HCT116 (cell line): ENCODE measurements at places on chromosomes 5 and 9.

DNA sequence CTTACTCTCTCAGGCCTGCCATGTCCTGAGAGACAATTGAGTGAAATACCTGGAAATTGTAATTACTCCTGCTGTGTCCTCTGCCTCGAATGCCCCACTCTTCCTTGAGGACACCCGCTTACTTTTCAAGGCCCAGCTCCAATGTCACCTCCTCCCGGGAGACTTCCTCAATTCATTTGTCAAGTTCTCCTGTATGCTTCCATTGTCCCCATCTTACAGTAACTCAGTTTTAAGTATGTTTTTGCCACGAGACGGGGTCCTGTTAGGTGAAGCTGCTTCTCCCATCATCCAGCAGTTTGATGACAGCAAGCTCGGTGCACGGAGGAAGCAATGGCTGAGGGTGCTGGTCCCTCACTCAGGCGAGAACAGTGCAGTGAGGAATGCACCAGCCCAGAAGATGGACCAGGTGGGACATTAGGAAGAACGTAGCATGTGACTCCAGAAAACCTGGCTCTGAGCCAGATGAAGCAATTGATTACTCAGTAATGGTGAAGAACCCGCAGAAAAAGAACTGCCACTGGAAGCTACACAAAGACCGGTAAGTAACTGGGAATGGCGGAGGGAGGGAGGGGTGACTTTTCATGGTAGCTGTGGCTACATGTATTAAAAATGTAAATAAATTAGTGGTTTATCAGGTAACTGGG lies 274.8 kb downstream of the DENND1A start:
- no peak for DNase-seq

DNA sequence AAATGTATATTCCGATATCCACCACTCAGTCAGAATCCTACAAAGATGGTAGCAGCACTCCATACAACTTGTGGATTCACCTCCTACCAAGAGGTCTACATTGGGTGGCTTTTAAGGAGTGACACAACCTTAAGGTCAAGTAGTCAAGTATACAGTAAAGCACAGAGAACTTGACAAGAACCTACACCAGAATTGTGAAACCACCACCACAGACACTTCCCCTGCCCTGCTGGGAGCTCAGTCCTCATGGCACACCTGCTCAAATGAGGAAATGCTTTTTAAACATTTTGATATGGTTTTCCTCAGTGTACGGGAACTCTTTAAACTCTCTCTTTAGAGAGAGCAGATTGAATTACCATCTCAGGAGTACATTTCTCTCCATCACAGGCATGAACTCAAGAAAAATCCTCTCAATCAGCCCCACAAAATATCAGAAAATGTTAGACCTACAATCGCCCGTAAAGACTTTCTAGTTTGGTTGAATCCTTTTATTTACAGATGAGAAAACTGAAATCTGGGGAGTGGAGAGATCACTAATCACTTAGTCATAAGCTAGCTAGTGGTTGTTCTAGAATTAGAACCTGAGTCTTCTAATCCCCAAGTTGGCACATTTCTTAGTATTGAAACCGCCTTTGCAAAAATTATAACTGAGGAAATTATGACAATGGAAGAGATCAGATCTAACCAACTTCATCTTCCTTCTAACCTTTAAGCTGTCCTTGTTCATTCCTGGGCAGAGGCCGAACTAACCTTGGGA lies 38.5 kb upstream of the NR4A3 start:
- DNase-seq, result no peak

- no peak for DNase-seq
These were observed 99.9 kb downstream of the GABRB2 start for GRCh38 chr5:161446655-161447054.

GRCh38 chr5:11384441-11385250 lies 519.6 kb downstream of the CTNND2 start:
- no peak for DNase-seq

- DNase-seq, result no peak
These were observed 295.5 kb upstream of the SMC2 start for GRCh38 chr9:103798620-103799019.

DNA sequence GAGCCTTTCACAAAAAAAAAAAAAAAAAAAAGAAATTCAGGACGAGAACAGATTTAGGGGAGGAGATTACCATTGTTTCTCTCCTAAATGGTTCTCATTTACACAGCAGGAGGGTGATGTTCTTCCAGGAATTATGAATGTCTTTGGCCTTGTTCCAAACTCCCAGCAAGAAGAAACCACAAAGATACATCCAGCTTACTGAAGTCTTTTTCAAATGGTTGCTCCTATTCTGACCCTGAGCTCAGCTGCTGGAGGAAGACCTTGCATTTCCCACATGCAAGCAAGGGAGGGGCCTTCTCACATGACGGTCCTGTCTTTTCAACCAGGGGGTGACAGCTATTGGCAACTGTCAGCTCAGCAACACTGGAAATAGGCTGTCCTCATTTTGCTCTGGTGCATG lies 203.0 kb upstream of the VLDLR start:
- DNase-seq, result no peak

- no peak for DNase-seq
These were observed 142.3 kb downstream of the MEF2C start for GRCh38 chr5:88740604-88741185.

DNA sequence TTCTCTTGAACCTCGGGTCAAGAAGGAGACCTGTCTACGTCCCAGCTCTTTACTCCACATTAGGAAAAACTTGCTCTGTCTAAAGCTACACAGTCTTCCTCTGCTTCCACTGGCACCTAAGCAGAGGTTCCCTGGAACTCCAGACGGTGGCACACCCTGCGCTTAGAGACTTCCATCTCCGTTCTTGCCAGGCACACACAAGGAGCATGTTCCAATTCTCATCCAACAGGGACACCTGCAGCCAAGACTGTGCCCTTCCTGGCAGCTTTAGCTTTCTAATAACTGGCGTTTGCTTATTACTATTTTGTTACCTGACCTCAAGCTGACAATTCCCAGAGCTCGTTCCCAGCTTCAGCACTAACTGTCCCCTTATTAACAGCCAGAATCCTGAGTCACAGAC lies 16.0 kb downstream of the CAPSL start:
- no peak for DNase-seq

DNA sequence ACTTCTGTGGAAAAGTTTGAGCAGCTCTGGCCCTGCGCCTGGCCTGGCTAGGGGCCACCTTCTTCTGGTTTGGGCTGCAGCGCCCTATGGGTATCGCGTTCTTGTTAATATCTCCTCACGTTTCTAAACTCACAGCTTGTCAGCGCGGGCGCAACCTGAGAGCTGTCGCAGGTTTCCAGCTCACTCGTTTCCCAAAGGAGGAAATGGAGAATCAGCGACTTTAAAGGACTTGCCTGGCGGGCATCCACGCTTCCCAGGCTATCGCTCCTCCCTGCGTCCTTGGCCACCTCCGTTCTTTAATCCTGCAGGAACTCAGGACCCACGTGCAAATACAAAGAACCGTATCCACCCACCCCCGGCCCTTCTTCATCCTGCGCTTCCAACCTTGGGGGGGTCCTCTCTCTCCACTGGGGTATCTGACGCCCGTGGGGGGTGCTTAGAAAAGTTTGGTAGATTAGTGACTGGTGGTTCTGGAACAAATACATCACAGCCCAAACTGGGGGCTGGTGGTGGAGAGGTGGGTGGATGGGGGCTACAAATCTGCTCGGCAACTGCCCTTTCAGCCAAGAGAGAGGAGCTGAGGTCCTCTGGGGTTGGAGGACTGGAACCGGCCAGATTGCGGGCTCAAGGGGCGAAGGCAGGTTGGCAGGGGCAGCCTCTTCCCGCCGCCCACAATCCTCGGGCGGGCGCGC lies 578 bp upstream of the PSAT1 start:
- DNase-seq, result no peak

GRCh38 chr9:93807166-93808074 lies 147.7 kb downstream of the BARX1 start:
- no peak for DNase-seq
